Fibroblast of skin of left quadriceps (primary cell): ENCODE measurements at places on chromosomes 3 and 15.

GRCh38 chr3:43249405-43249804, 36.9 kb upstream of the SNRK start:
- no peak for DNase-seq

DNA sequence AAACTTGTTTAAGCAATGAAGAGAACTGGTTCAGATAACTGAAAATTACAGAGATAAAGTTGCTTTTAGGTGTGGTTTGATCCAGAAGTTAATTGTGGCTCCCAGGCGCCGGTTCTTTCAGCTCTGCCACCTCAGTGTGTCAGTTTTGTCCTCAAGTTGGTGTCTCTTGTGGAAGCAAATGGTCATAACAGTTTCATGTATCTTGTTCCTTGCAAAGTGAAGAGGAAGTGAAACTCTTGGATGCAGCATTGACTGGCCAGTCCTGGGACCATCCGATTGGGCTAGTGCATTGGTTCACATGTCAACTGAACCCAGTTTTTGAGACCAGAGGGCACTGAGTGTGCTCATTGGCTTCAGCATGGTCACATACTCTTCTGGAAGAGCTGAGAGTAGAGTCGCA, 181.4 kb upstream of the GRM7 start:
- DNase-seq = no peak

- no peak for DNase-seq
Measured at GRCh38 chr15:73539212-73540128, 93.7 kb downstream of the NPTN start.

DNA sequence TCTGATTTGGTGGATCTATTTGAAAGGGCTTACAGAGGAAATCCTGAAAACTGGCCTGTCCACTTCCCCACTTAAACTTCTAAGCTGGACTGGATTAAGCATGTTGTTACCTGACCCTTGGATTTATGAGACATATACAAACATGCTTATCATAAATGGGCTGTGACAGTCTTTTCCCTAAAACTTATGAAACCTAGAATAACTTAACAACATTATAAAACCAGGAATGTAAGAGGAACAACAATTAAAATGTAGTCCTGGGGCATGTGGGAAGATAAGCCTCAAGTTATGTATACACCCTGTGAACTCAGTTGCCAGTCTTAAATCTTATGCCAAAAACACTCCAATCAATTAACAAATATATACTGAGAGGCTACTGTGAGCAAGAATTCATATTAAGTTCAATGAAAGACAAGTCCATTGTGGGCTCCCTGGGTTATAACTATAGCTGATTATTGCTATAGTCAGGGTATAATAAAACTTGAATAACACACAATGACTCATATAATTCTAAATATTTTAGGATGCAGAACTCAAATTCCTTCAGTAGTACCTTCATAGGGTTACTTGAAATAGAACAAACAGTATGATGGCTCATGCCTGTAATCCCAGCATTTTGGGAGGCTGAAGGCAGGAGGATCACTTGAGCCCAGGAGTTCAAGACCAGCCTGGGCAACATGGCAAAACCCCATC, 87.2 kb upstream of the PPIB start:
- DNase-seq = peak; percentile 20

- no peak for DNase-seq
Measured at GRCh38 chr3:180058238-180058637, 21.5 kb upstream of the PEX5L start.

DNA sequence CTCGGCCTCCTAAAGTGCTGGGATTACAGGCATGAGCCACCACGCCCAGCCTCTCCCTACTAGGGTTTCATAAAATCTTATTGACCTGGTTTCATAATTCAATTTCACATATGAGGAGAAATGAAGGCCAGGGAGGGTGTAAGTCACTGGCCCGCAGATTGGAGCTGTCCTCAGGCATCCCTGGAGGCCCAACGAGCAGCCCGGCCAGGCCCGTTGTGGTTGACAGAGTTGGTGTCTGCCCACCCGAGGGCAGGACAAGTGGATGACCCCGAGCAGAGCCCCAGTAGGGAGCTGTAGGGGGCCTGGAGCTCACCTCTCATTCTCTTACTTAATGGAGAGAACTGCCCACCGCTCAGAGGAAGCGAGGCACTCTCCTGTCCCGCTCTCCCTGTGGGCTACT, 78.9 kb downstream of the CPN2 start:
- DNase-seq = no peak

DNA sequence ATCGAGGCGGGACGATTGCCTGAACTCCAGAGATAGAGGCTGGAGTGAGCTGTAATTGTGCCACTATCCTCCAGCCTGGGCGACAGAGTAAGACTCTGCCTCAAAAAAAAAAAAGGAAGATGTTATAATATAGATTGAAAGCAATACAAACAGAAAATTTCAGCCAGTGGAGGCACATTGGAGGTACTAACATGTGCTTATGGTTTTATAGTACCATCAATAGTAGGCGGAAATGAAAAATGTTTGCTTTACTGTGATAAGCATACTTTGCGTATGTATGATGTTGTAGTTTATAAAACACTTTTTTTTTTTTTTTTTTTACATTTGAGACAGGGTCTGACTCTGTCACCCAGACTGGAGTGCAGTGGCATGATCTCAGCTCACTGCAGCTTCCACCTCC, 8.8 kb downstream of the RAD54L2 start:
- DNase-seq = no peak

- no peak for DNase-seq
Measured at GRCh38 chr15:39613861-39614260, 33.0 kb downstream of the THBS1 start.

GRCh38 chr15:29690765-29691475, 131.3 kb downstream of the TJP1 start:
- DNase-seq = no peak

DNA sequence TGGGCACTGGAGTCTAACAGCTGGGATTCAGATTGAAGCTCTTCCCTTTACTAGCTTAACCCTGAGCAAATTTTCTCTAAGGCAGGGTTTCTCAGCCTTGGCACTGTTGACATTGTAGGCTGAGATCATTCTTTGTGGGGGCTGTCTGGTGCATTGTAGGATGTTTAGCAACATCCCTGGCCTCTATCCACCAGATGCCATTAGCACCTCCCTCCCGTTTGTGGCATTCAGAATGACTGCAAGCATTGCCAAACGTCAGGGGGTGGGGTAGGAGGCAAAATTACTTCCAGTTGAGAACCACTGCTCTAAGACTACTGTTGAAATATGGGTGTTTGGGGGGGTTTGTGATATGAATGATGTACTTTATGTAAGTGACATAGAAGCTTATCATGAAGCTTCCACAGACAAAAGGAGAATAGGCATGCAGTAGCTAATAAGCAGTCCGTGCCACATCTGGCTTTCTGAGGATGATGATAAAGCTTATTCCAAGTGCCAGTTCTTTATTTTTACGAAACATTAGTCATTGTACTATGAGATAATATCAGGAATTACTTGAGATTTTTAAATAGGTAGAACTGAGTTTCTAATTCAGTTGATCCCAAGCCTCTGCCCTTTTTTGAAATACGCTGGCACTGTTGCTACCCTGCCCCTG, 39.3 kb downstream of the NKIRAS1 start:
- peak; percentile 86 for DNase-seq

DNA sequence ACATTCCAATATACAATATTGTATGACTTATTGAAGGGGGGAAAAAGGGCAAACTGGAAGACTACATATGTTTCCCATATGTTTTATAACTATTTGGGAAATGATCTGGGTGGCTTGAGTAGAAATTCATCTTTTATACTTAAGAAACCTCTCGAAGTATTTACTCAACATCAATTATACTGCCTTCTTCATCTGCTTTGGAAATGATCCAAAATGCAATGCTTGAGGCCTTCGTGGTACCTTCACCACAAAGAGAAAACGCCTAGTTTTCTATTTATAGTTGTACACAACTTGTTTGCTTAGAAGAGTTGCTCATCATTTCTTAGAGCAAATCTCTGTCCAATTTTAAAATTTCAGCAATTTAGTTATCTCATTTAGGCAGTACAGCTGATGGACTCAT, 18.8 kb downstream of the ACKR4 start:
- DNase-seq = peak; percentile 64

DNA sequence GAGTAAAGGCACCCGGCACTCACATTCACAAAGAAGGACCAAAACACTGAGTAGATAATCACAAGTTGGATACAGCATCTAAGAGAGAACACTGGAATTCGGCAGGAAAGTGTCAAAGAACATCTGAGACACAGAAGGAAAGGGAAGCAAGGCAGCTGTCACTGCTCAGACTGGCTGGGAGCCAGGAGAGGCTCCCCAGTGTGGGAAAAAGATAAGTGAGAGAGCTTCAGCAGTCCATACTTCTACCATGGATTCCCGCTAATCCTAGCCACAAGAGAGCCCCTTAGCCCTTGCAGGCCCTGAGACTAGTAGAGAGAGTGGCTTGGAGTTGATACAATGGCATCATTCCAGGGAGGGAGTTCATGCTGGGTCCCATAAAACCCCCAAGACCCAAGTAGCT, 36.7 kb upstream of the CP start:
- no peak for DNase-seq

GRCh38 chr3:55305696-55306485, 181.2 kb downstream of the WNT5A start:
- DNase-seq = no peak

DNA sequence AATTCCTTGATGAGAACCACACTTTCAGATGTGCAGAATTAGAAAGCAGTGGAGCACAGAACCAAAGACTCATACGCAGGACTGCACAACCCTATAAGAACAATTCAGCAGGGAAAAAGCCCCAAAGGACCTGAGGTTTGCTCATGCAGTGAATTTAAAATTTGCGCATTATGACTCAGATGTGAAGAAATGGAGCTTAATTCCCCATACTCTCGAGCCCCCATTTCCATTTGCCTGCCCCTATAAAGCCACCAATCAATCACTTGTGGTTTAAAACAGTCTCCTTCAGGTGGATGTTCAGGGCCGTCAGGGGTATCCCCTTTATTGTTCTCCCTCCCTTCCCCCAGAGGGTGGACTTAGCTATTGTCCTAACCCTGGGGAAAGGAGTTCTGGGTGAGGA, 221.2 kb downstream of the IGSF11 start:
- no peak for DNase-seq

GRCh38 chr15:88238618-88239430, 17.7 kb downstream of the NTRK3 start:
- DNase-seq = peak; percentile 57

- no peak for DNase-seq
Measured at GRCh38 chr3:138197058-138197457, 10.0 kb downstream of the ARMC8 start.

DNA sequence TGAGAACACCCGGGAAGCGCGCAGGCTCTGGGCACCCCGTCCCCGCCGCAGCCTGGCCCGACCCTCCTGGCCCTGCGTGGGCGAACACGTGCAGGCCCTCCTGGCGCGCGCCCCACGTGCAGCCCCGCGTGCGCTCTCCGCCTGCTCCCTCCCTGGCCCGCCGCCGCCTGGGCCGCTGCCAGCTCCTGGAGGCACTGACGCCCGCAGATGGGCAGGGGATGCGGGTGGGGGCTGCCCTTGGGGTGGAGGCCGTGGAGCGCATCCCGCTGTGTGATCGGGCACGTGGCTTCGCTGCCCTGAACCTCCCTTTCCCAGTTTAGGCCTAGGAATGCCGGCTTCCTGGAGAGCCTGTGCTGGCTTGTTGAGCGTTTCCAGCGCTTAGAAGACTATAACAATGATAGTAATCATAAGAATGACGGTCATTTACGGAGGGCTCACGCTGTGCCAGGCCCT, 104.6 kb upstream of the SLC6A6 start:
- no peak for DNase-seq

DNA sequence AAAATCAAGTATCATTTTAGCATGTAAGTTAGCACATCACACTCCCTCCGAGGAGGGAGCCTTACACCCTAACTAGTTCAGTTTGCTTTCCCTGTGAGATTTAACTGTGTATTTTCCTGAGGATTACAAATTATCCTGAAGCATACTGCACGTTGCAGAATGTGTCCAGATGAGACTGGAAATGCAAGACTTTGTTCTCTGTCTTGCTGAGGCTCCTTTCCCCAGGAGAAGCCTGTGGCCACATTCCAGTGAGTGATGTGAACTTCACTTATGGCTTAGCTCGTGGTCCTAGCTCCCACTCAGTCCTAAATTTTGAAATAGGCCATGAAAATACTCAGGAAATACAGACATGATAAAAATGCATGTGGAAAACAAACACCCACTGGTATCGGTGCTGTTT, 23.7 kb downstream of the PDZRN3 start:
- no peak for DNase-seq

- peak; percentile 36 for DNase-seq
Measured at GRCh38 chr3:149934524-149934923, 36.2 kb downstream of the PFN2 start.

DNA sequence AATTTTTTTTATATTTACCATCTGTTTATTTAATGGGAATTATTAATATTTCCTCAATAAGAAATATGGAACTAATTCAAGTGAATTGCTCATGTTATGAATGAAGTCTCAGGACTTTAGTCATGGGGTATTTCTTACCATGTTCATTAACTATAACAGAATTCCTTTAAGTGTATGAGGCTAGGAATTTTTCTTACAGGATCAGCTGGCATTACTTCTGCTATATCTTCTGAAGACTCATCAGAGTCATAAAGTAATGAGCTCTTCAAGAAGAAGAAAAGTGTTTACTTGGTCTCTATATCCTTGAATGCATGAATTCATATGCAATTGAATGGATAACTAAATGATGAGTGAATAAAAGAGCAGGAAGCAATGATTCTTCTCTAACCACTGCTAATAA, 486.8 kb upstream of the THBS1 start:
- DNase-seq = no peak

- DNase-seq = no peak
Measured at GRCh38 chr3:29329986-29330890, 49.4 kb downstream of the RBMS3 start.

GRCh38 chr3:128348805-128349531, 117.7 kb downstream of the DNAJB8 start:
- no peak for DNase-seq
